Daoy (cell line): ENCODE measurements at places on chromosomes 5 and 9. TPM values are rescaled to one million over a fixed set of nuclear protein-coding genes. Genes with fewer than 3 reads are reported as not detected.

GRCh38 chr5:106392766-106393165 lies 1278.0 kb downstream of the EFNA5 start:
- peak; percentile 68 for DNase-seq

DNA sequence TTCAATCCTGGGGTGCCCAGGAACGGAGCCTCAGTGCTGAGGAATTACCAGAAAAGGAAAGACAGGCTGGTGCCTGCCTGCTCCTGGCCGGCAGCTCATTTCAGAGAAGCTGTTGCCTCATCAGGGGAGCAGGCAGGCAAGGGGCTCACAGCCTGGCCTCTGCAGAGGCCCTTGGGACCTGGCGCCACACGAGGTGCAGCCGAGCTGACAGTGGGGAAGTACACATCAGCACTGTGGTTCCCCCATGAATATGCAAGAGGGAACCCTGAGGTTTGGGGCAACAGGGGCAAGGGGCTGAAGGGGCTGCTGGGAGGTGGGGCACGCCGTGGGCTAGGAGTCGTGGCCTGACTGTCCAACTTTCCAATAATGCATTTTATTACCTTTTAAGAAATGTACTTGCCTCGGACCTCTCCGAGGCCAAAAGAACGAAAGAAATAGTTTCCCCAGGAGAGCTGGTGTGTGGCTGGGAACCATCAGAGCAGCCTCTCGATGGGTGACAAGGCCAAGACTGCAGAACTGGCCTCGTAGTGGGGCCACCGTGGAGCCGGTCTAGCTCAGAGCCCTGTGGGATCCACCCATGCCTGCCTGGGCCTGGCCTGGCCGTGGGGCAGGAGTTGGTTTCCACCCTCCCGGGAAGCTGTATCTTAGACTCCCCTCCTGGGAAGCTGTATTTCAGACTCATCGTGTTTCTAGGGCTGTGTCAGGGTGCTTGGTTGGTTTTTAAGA lies 198.6 kb downstream of the PAX5 start:
- DNase-seq: no peak

GRCh38 chr5:150103678-150104549 lies 17.6 kb upstream of the CSF1R start:
- no peak for DNase-seq

Gene ZCCHC7
- 15.9 and 21.7 TPM in 2 replicates for total RNA-seq

- DNase-seq: peak; percentile 88
These were observed 42.6 kb downstream of the ANKRD55 start for GRCh38 chr5:56190497-56190896.

DNA sequence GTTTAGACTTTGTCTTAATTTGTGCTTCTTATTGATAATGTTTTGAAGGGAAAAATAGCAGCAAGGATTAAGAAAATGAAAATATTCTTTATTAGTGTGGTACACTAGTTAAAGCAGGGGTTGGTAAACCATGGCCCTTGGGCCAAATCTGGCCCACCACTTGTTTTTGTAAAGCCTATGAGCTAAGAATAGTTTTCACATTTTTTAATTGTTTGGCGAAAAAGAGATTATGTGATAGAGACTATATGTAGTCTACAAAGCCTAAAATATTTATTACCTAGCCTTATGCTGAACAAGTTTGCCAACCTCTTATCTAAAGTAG lies 57.2 kb downstream of the KCNN2 start:
- DNase-seq: no peak

DNA sequence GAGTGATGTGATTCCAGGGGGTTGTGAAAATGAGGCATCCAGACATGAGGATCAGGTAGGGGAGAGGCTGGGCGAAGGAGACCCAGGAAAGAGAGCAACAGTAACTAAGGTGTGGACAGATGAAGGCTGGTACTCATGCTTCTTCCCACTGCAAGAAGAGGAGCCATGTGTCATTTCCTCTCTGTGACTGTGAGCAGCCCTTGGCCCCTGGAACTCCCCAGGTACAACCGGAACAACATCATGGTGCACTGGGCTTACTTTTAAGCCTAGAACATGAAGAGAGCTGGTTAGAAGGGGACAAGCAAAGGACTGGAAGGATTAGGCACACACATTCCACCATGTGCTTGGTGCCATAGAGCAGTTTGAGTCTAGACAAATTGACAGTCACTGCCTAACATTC lies 10.9 kb upstream of the IL12B start:
- no peak for DNase-seq
